ENCODE measurements at places on chromosomes 2 and 18. TPM values are rescaled to one million over a fixed set of nuclear protein-coding genes. Genes with fewer than 3 reads are reported as not detected.

The TUBA3E gene
- 1.6 TPM for total RNA-seq

The UGT1A4 gene
- total RNA-seq = not detected

The STAT4 gene
- total RNA-seq = 27.3 TPM

The TWIST2 gene
- 6.2 TPM for total RNA-seq

The TUBA4B gene
- not detected for total RNA-seq

The CRYBA2 gene
- not detected for total RNA-seq

The MBOAT2 gene
- total RNA-seq = 5.8 TPM

Data from right atrium auricular region (tissue), 2 donors.